ENCODE measurements at places on chromosomes 1 and 21.

DNA sequence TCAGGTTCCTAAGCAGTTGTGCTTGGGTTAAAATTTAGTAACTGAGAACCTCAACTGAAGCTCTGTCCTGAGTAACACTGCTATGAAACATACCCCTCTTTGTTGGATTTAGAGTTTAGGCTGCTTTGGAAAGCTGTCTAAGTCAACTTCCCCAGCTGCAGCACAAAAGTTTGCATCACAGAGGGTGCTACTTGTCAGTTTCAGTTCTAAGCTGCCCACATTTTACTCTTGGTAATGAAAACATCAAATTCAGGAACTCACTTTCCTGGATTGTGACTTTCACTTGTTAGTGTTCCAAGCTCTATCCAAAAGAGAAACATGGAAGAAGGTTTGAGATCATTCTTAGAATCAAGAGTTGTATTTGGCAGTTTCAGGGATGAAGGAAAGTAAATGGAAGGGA, 191.7 kb upstream of the NFIA start:
- no peak for DNase-seq

DNA sequence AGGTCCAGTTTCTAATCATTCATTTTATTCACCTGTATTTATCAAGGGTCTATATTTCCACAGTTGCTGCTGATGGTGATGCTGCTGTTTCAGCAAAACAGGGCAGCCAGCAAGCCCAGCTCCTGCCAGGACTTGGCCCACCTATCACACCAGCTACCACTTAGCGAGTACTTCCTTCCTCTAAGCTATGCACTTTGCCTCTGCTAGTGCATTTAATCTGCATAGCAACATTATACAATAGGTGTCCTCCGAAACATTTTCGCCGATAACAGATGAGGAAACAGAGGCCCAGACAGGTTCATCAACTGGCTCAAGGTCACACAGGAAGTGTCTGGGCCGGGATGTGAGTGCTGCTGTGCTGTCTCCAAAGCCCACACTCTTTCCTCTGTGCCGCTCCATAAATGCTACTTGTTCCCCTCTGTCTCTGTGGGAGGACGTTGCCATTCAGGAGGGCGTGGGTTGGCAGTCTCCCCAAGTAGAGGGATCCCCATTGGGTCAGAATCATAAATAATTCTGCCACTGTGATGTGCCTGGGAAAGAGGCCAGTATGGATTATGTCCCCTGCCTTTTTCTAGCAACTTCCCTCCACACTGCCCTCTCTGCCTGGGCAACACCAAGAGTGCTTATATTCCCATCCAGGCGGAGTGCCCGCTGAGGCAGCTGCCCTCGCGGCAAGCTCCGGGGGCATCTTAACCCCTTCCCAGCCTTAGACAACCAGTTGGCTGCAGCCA, 9.4 kb upstream of the PLEKHA6 start:
- no peak for DNase-seq

DNA sequence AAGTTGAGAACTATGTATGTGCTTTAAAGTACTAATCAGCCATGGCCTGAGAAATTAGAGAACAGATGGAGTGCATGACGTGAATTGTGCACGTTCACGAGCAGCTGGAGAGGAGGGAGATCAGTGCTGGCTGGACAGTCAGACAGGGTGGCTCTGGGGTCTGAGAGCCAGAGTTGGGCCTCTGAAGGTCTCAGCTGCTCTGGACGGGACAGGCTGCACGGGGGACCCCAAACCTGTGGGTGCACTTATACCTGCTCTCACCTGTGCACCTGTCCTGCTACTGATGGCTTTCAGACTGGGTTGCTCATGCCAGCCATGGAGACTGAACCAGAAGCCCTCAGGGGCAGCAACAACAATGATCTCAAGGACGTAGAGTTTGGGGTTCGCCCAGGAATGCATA, 43.5 kb downstream of the UMODL1 start:
- no peak for DNase-seq

GRCh38 chr1:214739621-214740238, 136.7 kb downstream of the CENPF start:
- no peak for DNase-seq

GRCh38 chr21:27306206-27306605, 339.3 kb upstream of the ADAMTS5 start:
- no peak for DNase-seq

DNA sequence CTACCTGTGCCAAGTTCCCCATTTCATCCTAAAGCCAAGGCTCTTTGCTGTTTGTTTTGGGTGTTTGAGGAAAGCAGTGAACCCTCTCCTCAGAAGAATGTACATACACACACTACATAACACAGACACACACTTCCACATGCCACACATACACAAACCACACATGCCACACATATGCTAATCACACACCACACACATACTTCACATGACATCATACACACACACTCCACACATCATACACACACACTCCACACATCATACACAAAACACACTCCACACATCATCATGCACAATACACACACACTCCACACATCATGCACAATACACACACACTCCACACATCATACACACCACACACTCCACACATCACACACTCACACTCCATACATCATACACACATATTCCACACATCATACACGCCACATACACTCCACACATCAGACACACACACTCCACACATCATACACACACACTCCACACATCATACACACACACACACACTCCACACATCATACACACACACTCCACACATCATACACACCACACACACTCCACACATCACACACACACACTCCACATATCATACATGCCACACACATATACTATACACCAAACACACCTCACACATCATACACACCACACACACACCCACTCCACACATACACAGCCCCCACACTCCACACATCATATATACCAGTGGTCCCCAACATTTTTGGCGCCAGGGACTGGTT, 22.7 kb upstream of the ZNF436 start:
- no peak for DNase-seq

- DNase-seq = no peak
These were observed 6.3 kb upstream of the PLD5 start for GRCh38 chr1:242530761-242531160.

DNA sequence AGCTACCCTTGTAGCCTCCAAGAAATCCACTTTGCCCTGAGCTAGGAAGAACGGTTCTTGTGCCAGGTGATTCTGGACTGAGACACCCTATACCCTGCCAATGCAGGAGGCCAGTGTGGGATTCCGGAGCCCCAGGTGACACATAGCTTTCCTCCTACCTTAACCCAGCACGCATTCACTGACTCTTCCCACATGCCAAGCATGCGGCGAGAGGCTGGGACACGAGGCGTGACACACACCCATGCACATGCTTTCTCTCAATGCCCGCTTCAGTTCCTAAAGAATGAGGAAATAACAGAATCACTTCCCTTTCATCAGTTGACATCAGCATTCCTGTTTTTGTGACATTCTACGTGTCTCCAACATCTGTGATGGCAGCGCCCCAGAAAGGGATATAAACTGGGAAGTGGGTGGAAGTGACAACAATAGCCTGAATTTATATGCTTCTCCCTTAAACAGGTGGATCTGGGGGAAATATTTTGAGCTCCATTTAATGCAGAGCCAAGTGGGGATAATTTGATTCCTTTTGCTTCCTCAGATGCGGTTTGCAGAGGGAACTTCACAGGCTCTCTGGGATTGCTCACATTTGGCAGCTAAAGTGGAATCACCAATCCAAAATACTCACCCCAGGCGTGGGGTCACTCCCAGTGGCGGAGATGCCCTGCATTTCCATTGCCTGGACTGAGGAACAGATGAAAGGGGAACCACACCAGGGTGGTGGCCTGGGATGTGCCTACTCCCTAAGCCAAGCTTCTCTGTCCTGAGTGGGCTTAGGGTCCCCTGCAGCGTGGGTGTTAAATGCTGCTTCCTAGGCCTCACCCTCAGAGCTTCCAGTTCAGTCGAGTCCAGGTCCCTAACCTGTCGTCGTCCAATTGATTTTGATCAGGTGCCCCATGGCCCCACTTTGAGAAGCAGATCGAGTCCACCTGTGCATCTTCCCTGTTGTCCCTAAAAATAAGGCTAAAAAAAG, 445.1 kb downstream of the SIPA1L2 start:
- DNase-seq = no peak

- no peak for DNase-seq
These were observed 75.0 kb downstream of the RGL1 start for GRCh38 chr1:183879966-183880365.

- DNase-seq = no peak
These were observed 239.6 kb upstream of the BEND5 start for GRCh38 chr1:49016030-49016977.

- no peak for DNase-seq
These were observed 550 bp upstream of the PTBP2 start for GRCh38 chr1:96721053-96721415.

DNA sequence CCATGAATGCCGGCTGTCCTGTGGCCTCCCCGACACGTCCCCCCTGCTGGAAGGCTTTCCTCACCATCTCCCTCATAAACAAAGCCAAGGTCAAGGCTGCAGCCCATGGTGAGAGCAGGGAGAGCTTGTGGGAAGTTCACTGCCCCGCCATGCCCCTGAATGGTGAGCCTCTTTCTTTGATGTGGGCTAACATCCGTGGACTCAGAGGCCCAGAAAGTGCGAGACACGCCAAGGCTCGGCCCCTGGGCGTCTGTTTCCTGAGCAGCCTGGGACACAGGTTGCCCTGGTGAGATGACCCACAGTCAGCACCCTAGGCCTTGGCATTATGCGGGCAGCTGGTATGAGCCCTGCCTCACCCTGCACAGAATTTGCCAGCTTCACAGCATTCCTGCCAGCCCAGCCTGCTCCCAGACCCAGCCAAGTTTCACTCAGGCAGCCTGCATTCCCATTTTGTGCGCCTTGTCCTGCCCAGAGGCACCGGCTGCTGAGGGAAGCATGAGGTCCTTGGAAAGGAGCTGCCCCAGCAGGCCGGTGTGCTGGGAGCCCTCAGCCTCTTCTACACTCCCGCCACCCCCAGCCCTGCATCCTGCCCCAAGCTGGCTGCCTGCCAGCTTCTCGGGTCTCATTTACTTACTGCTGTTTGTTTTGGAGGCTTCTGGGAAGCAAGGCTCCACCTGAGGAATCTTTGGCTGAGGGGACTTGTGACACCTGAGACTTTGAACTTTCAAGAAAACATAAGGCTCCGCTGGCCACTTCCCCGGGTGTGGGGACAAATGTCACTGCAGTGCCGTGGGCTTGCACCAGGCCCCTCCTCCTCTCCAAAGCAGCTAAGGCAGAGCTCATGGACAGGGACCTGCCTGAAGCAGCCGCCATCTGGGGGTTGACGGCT, 31.9 kb downstream of the NEK2 start:
- no peak for DNase-seq

GRCh38 chr1:31937300-31938183, 626 bp downstream of the PTP4A2 start:
- peak; percentile 76 for DNase-seq

DNA sequence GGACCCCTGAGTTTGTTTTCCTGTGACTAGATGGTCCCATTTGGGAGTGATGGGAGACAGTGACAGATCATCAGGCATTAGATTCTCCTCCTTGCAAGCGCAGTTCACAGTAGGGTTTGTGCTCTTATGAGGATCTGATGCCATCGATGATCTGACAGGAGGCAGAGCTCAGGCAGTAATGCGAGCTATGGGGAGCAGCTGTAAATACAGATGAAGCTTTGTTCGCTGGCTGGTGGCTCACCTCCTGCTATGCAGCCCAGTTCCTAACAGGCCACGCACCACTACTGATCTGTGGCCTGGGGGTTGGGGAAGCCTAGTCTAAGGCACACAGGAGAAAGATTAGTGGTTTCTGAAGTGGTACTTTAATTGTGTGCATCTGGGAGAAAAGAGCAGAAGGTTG, 7.1 kb upstream of the PLPP3 start:
- no peak for DNase-seq

GRCh38 chr21:40616377-40616704, 230.6 kb downstream of the DSCAM start:
- no peak for DNase-seq
